Adipose tissue (tissue), 3 donors: ENCODE measurements at places on chromosomes 13 and 19. TPM values are rescaled to one million over a fixed set of nuclear protein-coding genes. Genes with fewer than 3 reads are reported as not detected.

TPTE2 gene
- not detected for polyA plus RNA-seq

CGB8 gene
- polyA plus RNA-seq = not detected

SERPINE3 gene
- 4.8 TPM for polyA plus RNA-seq

UHRF1 gene
- polyA plus RNA-seq = 0.45 TPM

SHC2 gene
- polyA plus RNA-seq = 162 TPM

RINL gene
- 7.2 TPM for polyA plus RNA-seq

CHMP2A gene
- 96.8 TPM for polyA plus RNA-seq

PDE4A gene
- 6.4 TPM for polyA plus RNA-seq

SOX1 gene
- not detected for polyA plus RNA-seq

CLN5 gene
- polyA plus RNA-seq = 10.4 TPM

ABHD17A gene
- 46.1 TPM for polyA plus RNA-seq
